ENCODE measurements at places on chromosomes 3 and 15.

DNA sequence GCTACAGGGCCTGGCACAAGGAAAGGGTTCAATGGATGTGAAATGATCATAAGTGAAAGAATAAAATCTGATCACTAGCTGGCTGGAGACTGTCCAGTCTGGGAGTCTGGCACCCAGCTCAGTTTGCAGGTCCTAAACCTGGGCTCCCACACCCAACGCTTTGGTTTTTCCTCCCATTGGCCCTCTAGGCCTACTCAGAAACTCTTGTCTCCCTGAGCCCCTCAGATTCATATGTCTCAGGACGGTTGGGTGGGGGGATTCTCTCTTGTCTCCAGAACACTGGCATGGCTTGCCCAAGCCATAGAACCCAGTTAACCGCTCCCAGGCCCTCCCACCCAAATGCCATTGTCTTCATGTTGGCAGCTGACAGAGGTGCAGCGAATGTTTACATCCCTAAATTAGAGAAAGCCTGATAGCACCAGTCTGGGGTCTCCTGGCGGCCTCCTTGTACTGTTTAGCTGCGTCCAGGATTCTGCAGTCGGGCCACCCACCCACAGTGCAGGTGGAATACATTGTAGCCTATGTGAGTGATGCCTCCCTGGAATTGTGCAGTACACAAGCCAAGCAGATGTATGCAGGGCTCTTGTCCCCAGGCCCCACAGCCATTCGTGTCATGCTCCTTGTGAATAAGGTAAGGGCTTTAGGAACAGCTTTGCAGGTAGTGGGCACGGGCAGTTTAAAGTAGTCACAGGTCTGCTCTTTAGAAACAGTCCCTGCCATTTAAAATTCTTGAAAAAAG lies 266.3 kb downstream of the XXYLT1 start:
- no peak for DNase-seq

GRCh38 chr3:138443521-138444503 lies 9.4 kb downstream of the ESYT3 start:
- DNase-seq: peak; percentile 27

DNA sequence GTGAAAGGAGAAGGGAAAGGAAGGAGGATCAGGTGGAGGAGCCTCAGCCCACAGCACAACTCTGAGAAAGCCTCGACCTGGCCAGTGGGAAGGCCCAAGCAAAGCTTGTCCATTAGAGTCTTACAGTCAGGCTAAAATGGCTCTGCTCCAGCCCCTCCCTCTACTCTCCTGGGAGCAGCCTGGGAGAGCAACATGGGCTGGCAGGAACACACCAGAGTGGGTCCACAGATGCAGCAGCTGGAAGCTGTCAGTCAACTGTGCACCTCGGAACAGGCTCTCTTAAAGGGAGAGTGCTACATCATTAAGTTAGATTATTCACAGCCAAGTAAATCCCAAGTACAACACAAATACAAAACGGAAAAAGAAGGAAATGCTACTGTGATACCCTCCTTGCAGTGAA lies 98.0 kb upstream of the LIMD1 start:
- DNase-seq: peak; percentile 58

DNA sequence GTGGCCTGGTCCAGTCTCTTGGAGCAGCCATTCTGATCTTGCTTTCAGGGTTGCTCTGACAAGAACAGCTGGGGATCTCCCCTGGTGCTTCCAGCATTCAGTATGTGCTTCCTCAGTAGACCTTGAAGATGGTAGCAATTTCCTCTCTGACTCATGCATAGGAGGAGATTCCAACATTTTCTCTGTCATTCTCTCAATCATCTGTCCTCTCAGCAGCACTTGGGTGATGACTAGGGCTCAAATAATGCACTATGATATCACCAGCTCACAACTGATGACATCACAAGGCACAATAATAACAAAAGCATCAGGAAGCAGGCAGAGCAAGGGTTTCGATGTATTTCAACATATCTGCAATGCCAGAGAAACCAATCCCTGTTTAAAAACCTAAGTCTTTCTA lies 52.7 kb downstream of the NFKBIZ start:
- no peak for DNase-seq

DNA sequence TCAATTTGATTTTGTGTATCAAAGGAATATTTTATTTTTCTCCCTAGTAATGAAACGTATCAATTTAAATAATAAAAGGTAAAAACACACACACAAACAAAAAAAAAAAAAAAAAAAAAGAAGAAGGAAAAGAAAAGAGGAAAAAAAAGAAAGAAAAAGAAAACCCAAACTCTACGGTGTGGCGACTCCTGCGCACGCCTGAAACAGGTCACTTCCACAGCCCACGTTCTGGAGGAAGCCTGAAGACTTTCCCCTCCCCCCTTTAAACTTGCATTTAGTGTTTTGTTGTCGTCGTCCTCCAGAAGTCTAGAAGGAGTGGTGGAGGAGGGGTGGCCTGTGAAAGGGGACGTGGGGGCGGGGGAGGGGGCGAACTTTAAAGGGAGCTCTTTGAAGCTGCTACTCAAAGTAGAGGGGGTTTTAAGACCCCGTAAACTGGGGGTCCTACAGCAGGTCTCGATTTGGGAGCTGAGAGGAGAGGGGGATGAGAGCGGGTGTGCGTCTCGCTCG lies 2.3 kb upstream of the TLE3 start:
- DNase-seq: peak; percentile 82

DNA sequence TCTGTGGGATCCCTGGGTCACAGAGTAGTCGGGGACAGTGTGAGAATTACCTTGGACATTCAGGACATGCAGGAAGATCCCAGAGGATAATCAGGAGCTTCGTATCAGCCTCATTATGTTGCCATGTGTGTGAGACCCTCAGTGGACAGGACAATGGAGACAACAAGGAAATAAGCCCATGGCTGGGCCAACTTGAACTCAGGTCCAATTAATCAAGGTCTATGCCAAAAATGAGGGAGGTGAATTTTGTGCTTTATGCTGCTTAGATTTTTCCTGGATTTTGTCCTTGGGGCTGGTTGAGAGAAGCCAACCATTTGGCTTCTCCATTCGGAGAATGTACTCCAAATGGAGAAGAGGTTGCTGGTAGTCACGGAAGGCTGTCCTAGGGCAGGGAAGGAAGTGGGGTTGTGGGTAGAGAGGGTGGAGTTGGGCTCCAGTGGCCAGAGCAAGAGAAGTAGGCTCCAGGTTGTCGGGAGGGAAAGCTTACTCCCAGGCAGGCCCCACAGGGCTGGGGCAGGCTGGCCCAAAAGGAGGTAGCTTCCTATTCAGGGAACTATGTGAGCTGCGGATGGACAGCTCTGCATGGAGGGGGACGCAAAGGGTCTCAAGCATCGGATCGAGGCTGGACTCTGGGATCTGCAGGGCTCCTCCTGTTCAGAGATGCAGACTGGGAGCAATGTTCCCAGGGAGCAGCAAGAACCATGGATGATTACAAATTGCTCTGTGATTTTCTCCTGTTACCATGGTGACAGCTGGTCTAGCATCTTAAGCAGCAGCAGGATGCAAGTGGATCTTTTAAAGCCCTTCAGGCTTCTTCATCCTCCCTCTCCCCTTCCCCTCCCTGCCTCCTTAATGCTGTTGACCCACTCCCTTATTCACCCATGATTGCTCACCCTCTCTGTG lies 91.1 kb downstream of the WNT7A start:
- peak; percentile 57 for DNase-seq

GRCh38 chr3:48039487-48040190 lies 23.4 kb upstream of the MAP4 start:
- DNase-seq: peak; percentile 74

- no peak for DNase-seq
Measured at GRCh38 chr3:105304487-105304886, 62.2 kb upstream of the ALCAM start.

DNA sequence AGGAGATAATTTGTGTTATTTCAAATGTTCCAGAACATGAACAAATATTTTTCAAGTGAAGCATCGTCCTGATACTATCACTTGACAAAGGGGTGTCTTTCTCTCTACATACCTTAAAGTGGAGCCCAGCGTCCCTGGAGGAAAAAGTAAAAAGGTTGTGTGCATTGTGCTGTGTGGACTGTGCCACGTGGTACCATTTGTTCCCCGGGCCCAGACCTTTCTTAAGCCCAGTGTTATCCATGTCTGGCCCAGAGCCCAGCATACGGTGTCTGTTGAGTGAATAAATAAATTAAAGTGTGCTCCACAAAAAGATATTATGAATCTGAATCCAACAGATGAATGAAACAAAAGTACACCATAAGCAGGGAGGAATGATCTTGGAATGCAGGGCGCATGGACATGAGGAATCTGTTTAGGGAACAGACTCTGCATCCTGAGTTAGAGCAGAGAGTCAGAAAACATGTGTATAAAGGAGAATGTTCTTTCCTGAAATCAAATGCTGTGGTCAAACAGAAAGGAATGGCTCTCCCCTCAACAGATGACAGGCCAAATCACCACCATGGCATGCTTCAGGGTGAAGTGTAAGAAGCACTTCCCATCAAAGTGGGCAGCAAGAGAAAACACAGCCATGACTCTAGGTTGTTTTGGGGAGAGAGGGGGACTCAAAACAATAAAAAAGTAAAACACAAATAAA lies 8.1 kb upstream of the PRSS50 start:
- DNase-seq: peak; percentile 50

DNA sequence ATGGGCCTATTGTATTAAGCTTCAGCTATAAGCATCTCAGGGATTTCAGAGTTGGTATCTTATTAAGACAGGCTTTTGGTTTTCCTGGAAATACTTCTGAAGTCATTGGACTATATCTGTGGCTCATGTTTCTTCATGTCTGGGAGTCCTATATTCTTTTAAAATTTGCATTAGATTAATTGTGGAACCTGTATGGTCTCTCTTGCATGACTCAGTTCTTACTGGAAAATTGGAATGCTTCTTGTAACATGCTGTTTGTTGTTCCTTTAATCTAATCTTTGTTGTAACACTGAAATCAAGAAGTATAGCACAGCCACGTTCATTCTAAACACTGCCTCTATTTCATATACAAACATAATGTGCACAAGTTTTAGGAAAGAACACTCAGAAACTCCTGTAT lies 208.1 kb downstream of the RBMS3 start:
- DNase-seq: no peak

DNA sequence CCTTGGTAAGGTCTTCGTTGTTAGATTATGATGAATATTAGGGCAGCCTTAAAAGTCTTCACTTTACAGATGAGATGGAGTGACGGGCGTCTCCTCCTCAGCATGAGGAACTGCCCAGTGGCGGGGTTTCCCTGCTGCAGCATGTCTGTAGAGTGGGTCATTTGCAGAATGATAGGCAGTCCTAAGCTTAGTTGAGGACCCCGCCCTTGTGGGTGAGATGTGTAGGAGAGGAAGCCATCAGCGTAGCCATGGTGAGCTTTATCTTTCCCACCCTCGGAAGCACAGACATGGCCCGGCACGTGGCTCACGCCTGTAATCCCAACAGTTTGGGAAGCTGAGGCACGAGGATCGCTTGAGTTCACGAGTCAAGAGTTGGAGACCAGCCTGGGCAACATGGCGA lies 877 bp downstream of the NIT2 start:
- no peak for DNase-seq

- DNase-seq: peak; percentile 18
Measured at GRCh38 chr15:31148297-31149087, 47.0 kb upstream of the TRPM1 start.

GRCh38 chr3:177378168-177378567 lies 180.9 kb upstream of the TBL1XR1 start:
- DNase-seq: no peak

DNA sequence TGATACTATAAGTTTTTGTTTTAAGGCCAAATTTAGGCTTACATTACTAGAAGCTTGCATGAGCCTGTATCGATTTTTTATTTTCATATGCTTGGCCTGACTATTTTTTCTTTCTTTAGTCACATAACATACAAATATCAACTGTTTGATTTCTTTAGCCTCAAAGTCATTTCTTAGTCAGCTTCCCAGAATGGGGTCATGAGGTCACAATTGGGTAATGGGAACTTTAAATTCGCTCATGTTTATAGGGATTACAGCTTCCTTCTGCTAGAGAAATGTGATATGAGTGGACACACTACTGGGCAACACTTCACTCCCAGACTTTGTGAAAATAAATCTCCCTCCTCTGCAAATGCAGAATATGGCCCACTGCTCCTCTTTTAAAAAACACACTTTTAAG lies 9.1 kb upstream of the TIPARP start:
- DNase-seq: no peak

- DNase-seq: no peak
Measured at GRCh38 chr3:156341831-156342416, 213.0 kb downstream of the SSR3 start.

DNA sequence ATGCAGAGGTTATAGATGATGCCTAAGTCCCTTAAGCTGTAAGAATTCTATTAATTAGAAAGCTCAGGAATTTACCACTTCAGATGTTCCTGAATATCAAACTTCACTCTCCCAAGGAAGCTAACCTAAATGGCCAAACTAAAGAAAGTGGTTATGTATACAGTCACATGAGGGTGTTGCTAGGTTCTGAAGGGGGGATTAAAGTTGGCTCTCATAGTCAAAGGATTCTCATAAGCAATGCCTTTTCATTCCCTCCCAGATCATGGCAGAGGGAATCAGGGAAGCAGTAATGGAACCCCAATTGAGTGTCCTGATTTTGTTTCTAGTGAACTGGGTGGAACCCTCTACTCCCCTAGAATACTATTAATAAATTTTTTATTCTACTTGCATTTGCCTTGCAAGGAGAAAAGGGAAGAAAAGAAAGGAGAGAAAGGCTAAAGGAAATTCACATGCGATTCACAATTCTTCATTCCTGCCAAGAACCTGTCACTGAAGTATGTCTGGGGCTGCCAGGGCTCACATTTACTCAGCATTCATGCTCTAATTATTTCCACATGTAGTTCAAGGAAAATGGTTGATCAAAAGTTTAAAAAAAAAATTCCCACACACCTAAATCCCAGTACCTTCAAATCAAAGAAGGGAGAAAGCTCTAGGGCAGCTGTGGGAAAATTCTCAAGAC lies 25.1 kb downstream of the FSTL1 start:
- peak; percentile 76 for DNase-seq

DNA sequence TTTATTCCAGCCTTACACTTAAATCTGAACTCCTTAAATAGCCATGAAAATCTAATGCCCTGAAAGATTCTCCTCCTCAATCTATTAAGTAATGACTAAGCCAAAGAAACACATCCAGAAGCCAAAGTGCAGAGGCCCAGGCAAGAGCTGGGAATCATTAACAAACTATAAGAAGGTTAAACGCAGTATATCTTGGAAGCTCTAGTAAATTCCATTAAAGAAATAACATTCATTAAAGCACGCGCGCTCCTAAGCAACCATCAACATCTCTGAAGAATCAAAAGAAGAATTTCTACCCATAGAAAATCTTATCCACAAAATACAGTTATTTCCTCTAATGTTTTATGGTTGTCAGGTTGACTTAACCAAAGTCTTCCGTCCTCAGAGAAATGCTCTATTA lies 29.5 kb downstream of the MB21D2 start:
- DNase-seq: no peak

GRCh38 chr3:188292827-188293226 lies 138.9 kb downstream of the LPP start:
- DNase-seq: no peak
